ENCODE measurements at places on chromosomes 5 and 9.

DNA sequence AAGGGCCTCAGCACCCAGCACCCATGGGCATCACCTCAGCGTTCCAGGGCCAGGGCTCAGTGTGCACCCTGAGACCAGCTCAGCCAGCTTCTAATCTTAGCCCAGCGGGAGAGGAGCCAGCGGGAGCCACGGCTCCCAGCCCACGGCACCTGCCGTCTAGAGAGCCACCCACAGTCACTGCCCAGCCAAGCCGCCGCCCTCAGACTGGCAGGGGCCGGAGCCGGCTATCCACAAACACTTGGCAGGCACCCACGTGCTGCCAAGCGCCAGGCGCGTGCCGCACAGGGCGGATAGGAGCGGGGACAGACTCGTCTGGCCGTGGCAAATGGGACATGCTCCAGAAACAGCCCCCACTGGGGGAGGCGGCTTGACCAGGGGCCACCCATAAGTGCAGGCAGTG, 18.6 kb downstream of the BRD3 start:
- no peak for DNase-seq

- no peak for DNase-seq
Observed at GRCh38 chr5:119383008-119383407, 27.2 kb downstream of the TNFAIP8 start.

- DNase-seq = no peak
Observed at GRCh38 chr5:111779260-111779921, 22.4 kb upstream of the NREP start.

DNA sequence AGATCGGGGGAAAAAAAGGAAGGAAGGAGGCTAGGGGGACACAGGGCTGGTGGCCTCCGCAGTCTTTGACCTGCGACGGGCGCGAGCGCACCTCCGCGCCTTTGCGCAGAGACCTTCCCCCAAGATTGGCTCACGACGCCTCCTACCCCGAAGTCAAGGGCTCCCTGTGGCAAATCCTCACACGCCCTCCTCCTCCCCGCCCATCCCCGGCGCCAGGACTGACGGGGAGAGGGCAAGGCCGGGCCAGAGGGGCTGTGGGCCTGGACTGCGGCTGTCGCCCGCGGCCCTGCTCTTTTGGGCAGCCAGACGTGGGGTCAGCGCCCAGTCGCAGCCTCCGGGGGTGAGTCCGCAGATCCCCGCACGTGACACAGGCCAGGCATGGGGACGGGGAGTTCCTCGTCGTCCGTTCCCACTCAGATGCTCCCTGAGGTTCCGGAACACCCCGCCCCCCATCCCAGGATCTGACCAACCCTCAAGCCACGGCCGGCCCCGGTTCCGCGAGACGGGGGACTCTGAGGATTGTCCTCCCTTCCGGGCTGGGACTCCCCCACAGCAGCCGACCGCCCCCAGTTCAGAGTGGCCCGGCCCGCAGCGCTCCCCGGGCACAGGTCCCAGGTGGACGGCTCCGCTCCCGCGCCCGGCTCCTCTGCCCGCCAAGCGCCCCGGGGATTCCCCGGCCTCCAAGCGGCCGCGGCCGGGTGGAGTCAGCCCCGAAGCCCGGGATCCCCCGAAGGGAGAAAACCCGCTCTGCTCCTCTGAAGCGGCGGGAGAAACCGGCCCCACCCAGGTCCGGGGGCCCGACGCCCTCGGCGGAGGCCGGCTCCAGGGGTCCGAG, 543 bp upstream of the ANKRD33B start:
- no peak for DNase-seq

GRCh38 chr9:95746408-95747180, 128.9 kb upstream of the ERCC6L2 start:
- no peak for DNase-seq

- DNase-seq = no peak
Observed at GRCh38 chr5:2399096-2399495, 352.4 kb downstream of the IRX2 start.

GRCh38 chr9:121268598-121268850, 562 bp downstream of the GSN start:
- DNase-seq = peak; percentile 58

- DNase-seq = no peak
Observed at GRCh38 chr5:117893211-117893610, 1095.1 kb downstream of the DTWD2 start.

GRCh38 chr5:150633429-150633828, 7.0 kb upstream of the SYNPO start:
- DNase-seq = no peak

DNA sequence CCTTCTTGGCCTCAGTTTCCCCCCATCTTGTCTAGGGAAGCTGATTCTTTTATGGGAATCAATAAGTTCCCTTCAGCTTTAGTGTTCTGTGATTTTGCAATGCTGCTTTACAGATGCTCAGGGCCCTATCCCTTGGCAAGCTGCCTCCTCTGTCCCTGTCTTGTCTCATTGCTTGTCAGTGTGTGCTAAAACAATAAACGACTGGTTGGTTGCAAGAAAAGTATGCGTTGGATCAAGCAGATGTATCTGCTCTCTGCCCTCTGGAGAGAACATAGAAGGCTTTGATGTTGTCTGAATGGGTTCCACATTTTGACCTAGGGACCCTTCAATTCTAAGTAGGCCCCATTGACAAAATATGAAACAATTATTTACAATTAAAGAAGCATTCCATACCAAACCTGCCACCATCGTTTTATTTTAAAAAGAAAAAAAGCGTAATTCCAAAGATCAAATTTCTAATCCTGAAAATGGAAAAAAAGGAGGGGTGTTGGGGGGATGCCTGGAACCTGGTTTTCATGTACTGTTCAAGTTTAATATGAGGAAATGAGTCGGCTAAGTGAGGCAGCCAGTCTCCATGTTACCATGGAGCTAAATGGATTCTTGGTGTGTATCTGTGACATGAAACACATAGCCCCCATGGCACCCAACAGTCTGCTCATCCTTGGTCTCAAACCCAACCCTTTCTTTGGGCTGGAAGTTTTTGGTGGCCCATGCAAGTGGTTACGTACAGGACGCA, 31.2 kb upstream of the TARS1 start:
- no peak for DNase-seq

- DNase-seq = no peak
Observed at GRCh38 chr9:23823269-23823668, 2.8 kb downstream of the ELAVL2 start.

DNA sequence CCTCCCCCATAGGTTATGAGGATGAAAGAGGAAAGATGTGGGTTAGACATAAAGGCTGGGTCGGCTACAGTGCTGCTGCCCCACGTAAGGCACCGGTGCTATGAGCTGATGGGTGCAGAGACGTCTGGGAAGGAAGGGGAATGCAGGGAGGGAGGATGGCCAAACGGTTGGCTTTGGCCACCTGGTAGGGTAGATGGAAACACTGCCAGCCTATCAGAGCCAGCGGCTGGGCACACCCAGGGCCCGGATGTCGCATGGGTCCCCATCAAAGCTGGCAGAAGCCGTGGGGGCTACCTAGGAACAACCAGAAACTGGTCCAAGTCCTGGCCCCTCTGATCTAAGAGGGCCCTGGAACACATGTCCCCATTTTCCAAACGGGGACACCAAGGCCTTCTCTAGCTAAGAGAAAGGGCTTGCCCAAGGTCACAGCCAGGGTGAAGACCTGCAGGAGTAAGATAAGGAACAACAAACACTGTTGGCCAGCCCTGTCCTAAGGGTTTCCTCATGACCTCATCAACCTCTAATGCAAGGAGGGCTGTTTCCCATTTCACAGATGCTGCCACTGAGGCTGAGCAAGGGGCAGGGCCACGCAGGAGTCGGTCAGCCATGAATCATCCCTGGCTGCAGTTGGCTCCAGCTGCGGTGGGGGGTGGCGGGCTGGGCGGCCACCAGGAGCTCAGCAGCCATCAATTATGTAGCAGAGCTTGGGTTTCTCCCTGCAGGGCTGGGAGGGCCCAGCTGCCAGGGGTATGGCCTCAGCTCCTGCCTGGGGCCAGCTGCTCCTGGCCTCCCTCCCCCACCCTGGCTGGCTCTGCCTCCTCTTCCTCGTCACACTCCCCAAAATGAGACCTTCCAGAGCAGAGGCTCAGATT, 4.9 kb downstream of the SH3GLB2 start:
- DNase-seq = peak; percentile 50

DNA sequence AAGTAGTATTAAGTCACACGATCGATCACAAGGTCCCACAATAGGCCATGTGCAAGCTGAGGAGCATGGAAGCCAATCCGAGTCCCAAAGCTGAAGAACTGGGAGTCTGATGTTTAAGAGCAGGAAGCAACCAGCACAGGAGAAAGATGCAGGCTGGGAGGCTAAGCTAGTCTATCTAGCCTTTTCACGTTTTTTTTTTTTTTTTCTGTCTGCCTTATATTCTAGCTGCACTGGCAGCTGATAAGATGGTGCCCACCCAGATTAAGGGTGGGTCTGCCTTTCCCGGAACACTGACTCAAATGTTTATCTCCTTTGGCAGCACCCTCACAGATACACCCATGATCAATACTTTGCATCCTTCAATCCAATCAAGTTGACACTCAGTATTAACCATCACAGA, 6.5 kb downstream of the PPIP5K2 start:
- DNase-seq = peak; percentile 55

DNA sequence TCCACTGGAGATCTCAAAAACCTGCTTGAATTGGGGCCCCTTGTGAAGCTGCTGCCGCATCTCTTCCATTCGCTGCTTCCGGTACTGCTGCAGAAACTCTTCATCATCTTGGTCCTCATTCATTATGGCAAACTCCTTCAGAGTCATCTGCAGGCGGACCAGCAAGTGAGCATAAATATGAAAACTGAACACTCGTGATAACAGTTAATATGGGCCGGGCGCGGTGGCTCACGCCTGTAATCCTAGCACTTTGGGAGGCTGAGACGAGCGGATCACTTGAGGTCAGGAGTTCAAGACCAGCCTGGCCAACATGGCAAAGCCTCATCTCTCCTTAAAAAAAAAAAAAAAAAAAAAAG, 7.9 kb downstream of the PDCL start:
- DNase-seq = no peak

DNA sequence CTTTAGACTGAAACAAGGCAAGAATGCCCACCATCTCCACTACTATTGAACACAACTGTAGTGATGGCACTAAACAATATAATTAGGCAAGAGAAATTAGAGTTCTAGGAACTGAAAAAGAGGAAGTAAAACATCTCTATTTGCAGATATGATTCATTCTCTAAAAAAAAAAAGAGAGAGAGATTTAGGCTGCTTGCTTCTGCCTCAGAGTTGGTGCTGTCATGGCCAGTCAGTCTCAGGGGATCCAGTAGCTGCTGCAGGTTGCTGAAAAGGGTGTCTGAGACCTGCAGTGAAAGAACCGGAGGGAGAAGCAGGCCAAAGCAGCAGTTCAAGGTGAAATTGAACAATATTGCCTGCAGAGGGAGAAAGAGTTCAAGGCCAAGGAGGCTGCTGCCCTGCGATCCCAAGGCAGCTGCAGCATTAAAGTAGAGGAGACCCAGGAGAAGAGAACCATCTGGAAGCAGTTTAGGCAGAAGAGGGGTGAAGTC, 72.5 kb downstream of the AP3B1 start:
- DNase-seq = peak; percentile 91

DNA sequence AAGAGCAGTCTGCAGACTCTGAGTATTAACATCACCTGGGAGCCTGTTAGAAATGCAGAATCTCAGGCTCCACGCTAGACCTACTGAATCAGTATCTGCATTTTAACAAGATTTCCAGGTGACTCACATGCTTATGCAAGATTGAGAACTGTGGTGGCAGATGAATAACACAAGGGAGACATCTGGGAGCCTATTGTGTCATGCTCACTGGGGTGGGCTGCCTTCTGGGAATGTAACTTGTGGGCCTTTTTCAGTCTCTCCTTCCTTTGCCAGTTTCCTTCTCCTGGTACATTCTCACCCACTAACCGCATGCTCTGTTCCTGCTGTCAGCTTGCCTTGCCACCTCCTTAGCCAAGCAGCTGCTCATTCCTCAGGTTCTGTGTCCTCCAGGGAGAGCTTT, 176.6 kb upstream of the C9orf72 start:
- DNase-seq = no peak

DNA sequence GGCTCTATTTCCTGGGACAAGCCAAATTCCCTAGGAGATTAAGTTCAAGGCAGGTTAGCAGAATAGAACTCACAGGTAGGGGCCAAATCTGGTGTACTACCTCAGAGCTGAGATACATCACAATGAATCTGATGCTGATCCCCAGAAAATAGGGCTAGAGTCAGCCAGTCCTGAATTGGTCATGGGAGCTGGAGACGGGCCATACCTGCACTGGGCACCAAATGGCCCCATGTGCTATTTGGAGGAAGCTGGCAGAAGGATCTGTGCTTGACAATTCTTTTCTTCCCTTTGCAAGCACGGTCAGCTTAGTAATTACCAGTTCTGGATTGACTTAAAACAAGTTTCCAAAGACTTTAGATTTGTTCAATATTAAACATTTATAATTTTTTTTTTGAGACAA, 10.4 kb upstream of the GNAQ start:
- no peak for DNase-seq

GRCh38 chr5:134288610-134289009, 62.7 kb upstream of the PPP2CA start:
- DNase-seq = no peak

DNA sequence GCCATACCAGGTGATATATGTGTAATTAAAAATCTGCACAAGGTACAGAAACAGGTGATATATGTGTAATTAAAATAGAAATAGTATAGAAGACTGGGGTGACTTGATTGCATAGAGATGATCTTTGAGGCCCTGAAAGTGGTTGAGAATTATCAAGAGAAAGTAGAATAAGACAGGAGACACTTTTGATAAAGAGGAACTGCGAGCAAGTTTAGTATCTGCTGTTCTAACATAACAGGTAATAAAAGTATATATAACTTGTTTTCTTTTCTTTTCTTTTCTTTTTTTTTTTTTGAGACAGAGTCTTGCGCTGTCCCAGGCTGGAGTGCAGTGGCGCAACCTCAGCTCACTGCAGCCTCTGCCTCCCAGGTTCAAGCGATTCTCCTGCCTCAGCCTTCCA, 5.4 kb downstream of the SNX2 start:
- no peak for DNase-seq

- peak; percentile 65 for DNase-seq
Observed at GRCh38 chr5:88269222-88269771, 652 bp upstream of the TMEM161B start.

DNA sequence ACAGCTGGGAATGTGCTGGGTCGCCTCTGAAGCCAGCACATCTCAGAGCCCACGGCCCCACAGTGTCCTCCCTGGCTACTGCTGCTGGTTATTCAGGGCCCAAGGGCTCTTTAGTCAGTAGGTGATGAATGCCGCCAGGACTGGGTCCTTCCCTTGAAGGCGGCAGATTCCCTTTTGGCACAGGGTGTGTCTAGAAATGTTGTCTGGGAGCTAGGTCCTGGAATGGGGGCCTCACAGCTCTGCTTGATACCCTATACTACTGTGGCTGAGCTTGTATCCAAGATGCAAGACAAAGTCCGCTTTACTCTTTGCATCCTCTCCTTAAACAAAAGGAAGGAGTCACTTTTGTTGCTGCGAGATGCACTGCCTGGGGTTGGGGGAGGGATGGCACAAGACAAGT, 33.1 kb downstream of the MEGF9 start:
- DNase-seq = no peak

- no peak for DNase-seq
Observed at GRCh38 chr5:149121145-149121544, 20.1 kb upstream of the ABLIM3 start.

DNA sequence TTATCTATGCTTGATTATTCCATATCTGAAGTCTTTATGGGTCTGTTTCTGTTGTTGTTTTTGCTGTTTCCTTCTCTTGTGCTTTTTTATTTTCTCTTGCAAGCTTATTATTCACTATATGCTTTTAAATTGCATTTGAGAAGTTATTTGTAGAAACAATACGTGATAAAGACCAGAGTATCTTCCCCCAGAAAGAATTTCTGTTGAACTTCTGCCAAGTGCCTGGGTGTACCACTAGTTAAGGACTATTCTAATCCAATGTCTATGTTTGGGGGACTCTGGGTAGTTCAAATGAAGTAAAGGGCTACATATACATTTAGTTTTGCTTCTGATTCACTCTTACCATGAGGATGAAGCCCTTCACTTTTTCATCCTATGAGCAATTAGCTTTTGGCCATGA, 54.3 kb downstream of the SLF1 start:
- no peak for DNase-seq

Measured in OCI-M1 (cell line).